ENCODE measurements at places on chromosomes 5 and 9.

- no peak for DNase-seq
Observed at GRCh38 chr9:19445452-19445851, 36.6 kb downstream of the ACER2 start.

GRCh38 chr5:112186401-112186990, 232.6 kb downstream of the EPB41L4A start:
- no peak for DNase-seq

DNA sequence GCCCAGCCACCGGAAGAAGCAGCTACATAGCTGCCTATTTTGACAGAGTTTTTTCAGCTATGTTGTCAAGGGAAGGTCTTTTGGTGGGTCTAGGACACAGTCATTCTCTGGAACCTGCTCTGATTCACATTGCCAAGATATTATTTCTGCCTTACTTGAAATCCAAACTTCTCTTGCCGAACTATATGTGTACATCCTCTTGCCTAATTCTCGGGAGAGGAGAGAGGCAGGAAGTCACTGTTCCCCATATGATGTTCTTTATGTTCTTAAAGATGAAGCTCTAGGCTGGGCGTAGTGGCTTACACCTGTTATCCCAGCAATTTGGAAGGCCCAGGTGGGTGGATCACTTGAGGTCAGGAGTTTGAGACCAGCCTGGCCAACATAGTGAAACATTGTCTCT, 8.6 kb downstream of the TMEM252 start:
- DNase-seq: no peak

DNA sequence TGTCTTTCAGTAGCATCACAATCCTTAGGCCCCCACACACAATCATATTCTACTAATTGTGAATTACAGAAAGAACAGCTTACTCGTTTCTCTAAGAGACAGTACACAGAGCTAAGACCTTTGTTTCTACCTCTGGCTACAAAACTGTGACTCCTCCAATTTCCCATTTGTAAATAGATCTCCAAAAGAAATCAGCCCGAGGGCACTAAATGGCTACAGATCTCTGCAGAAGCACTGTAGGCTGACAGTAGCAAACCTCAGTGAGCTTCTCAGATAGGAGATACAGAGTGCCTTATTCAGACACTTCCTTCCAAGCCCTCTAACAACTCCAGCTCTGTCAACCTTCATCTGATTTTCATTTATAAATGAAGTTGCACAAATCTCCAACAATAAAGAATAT, 51.0 kb downstream of the EFNA5 start:
- DNase-seq: no peak

GRCh38 chr5:18992264-18992663, 995.7 kb downstream of the CDH18 start:
- DNase-seq: no peak

DNA sequence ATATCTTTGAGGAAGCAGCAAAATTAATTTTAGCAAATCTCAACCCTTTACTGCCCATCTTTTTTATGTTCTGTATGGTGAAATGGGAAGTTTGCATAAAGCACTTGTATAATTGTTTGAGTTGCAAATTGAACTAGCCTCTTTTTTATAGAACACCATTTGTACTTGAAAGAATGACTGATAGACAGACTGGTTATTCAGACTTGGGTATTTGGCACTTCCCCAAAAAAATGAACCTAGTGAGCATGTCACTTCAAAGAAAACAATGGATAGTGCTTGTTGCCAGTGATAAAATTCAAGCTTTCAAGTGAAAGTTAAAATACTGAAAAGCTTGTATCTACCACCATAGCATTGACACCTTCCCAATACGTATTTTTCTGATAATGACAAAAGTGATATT, 115.8 kb downstream of the ERCC6L2 start:
- no peak for DNase-seq

DNA sequence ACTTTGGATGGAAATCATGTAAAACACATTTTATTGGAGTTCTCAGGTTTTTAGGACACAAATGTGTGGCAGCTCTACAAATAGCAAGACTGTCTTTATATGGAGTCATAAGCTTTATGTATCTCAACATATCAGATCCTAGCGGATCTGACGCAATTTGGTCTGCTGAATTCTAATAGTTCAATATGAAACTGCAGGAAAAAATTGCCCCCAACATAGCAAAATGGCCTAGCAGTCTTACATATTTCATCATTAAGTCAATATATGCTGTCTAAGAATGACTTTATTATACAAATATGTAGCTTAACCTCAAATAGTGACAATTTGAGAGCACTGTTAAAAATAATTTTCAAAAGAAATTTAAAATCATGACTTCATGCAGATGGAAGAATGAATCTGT, 244.3 kb downstream of the TAF11L14 start:
- DNase-seq: no peak

- no peak for DNase-seq
Observed at GRCh38 chr5:178469011-178469974, 120.9 kb downstream of the COL23A1 start.

GRCh38 chr9:134735441-134736175, 94.0 kb downstream of the COL5A1 start:
- DNase-seq: no peak

DNA sequence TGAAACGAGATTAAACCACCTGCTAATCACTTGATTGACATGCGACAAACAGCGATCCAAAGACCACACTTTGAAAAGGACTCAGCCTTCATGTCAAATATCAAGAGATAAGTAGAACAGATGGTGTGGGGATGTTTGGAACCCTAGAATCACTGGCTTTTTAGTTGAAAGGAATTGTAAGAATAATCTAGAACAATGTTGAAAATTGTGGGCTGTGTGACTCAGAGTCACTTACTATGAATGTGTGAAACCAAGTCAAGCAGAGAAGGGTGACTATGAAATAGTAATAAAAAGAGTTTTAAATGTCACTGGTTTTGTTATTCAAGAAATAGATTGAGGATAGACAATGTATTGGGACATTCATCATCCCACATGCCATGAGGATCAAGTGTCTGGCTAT, 14.1 kb upstream of the C1QTNF3 start:
- no peak for DNase-seq

- DNase-seq: no peak
Observed at GRCh38 chr5:172878933-172879752, 45.1 kb downstream of the ERGIC1 start.

GRCh38 chr5:167918813-167919483, 372.5 kb upstream of the WWC1 start:
- DNase-seq: no peak

- DNase-seq: no peak
Observed at GRCh38 chr5:115810761-115811160, 5.7 kb downstream of the CDO1 start.

GRCh38 chr9:95250462-95251221, 66.9 kb downstream of the FANCC start:
- no peak for DNase-seq

DNA sequence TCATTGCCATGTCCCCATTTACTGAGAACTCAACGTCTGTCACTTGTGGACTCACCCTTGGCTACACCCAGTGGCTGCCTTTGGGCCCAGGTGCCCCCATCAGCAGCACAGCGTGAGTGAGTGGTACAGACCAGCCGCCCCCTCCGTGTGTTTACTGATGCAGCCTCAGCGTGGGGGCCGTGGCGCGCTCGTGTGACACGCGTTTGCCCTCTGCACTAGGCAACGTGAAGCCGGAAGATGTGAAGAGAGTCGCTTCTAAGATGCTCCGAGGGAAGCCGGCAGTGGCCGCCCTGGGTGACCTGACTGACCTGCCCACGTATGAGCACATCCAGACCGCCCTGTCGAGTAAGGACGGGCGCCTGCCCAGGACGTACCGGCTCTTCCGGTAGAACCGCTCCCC, 12.4 kb downstream of the PMPCA start:
- DNase-seq: no peak

- no peak for DNase-seq
Observed at GRCh38 chr5:1558944-1559343, 35.2 kb upstream of the LPCAT1 start.

GRCh38 chr5:145283141-145283810, 551.9 kb downstream of the PRELID2 start:
- DNase-seq: no peak

- DNase-seq: no peak
Observed at GRCh38 chr9:33300546-33300945, 10.2 kb downstream of the NFX1 start.

- DNase-seq: no peak
Observed at GRCh38 chr9:109251080-109251775, 69.6 kb downstream of the EPB41L4B start.

DNA sequence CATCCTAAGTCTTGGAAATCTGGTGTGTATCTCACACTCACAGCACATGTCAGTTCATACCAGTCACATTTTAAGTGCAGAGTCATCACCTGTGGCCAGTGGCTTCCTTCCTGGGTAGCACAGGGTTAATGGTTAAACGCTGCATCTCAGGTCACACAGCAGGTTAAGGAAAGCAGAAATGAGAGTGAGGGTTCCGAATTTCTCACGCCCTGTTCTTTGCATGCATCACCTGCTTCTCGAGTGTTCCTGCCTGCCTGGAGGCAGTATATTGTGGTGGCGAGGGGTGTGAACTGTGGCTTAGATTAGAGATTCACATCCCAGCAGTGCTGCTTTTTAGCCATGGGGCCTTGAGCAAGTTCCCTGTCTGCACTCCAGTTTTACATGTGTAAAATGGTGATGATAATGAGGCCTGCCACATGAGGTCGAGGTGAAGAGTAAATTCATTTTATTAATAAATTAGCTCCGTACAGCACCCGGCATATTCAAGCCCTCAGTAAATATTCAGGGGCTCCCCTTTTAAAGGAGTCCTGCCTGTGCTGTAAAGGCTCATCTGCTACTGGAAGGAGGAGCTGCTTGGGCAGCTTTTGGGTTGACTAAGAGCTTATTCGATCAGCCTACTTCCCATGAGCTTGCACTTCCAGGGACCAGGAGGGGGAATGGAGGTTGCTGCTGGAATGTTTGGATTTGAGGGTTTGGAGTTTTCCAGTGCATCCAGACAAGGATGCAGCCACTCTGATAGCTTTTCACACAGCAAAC, 61.1 kb upstream of the SAP30L start:
- DNase-seq: no peak

GRCh38 chr9:77883846-77884771, 147.5 kb downstream of the GNAQ start:
- DNase-seq: no peak

- no peak for DNase-seq
Observed at GRCh38 chr9:130340011-130340410, 74.5 kb downstream of the HMCN2 start.

DNA sequence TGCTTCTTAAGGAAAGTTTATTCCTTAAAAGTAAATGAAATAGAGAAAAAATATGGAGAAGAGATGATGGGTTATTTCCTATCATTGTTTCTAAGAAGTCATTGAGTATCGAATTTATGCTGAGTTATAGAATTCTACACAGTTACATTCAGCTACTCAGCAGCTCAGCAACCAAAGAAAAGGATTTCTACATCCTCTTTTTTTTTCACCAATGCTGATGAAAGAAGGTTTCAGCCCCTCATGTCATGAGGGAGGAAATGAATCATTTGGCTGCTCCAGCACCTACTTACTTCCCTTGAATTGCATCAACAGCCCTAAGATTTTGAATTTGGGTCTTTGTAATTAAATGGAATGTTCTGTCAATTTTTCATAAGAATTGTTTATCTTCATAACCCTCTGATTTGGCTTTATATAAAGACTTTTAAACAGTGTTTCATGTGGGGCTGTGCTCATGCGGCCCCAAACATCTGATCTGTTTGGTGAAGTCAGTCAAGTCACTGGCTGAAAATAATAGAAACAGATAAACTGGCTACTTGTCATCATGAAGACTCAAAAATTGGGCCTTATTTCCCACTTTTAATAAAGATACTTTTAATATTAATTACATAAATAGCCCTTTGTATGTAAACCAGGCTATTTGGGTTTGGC, 18.5 kb upstream of the SNX2 start:
- DNase-seq: no peak

DNA sequence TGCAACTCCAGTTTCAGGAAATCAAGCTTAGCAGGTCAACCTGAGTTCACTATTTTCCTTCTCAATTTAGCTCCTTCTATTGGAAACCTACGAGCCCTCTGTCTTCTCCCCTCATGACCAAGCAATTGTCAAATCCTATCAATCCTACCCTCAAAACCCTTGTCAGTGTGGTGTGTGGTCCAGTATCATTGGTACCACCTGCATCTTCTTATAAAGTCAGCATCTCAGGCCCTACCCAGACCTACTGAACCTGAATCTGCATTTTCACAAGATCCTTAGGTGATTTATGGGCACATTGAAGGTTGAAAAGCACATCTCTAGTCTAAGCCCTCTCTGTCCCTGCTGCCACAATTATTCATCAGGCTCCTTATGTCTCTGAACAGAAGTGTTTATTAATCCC, 77.6 kb upstream of the NR4A3 start:
- DNase-seq: no peak

- DNase-seq: no peak
Observed at GRCh38 chr9:116059466-116059865, 94.1 kb upstream of the PAPPA start.

- DNase-seq: no peak
Observed at GRCh38 chr9:97536480-97536879, 35.0 kb downstream of the TMOD1 start.

- no peak for DNase-seq
Observed at GRCh38 chr5:87282269-87282668, 14.6 kb downstream of the RASA1 start.

- DNase-seq: no peak
Observed at GRCh38 chr9:114902786-114903524, 27.4 kb downstream of the TNFSF8 start.

GRCh38 chr9:27261517-27262211, 35.3 kb downstream of the EQTN start:
- DNase-seq: no peak

DNA sequence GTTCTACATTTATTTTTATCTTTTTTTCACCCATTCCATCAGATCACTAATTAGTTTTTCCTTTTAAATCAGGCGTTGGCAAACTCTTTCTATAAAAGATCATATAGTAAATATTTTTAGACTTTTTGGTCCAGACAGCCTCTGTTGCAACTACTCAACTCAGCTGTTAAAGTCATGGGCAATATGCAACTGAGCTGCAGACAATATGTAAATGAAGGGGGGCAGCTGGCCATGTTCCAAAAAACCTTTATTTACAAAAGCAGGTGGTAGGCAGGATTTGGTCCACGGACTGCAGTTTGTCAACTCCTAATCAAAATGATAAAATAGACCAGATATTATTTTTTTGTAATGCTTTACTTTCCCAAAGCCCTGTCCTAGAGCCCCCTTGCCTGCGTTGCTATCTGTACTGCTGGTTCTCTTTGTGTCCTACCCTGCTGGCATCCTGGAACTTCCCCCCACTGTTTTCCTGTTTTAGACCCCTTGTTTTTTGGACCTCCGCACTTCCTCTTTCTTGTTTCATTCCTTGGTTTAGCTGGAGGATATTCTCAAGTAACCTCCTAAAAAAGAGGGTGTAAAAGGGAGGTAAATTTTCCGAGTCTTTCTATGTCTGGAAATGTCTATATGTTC, 24.7 kb upstream of the TNFSF8 start:
- DNase-seq: no peak

- peak; percentile 55 for DNase-seq
Observed at GRCh38 chr9:111661150-111661801, at the start of gene GNG10. Gene GNG10, plus strand, starts transcription at chr9:111661605. Its CDS starts 30 bp downstream, at chr9:111661635.

- DNase-seq: no peak
Observed at GRCh38 chr9:101176384-101176783, 147.9 kb downstream of the PLPPR1 start.

Data from activated CD4-positive, alpha-beta T cell treated with anti-CD3 and anti-CD28 coated beads, Interleukin-2, amount 50 U/mL, for 24 hours (primary cell).